ENCODE measurements at places on chromosomes 11 and 22.

DNA sequence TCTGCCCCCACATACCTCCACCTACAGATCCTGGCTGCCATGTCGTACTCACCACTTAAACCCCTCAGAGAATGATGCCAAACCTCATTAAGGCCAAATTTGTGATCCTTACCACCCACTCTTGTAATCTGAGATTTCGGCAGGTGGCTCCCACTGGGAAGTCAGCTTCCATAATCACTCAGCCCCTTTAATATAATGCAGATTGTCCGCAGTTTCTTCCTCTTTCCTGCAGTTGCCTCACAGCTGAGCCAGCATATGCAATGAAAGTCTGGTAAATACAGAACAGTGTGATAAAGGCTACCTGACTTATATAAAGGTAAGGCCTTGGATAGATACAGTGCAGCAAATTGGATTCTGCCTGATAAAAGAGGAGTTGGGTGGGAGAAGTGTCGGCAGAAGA, 515.2 kb upstream of the TENM4 start:
- DNase-seq, result no peak
- H3K36me3 ChIP-seq, result no peaks in the 10 kb centered on the region
- H3K4me3 ChIP-seq, result no peak overlapping the region
- no peaks in the 10 kb centered on the region for H3K4me1 ChIP-seq
- no peak overlapping the region for H3K27ac ChIP-seq
- H3K27me3 ChIP-seq, result no peaks in the 10 kb centered on the region

DNA sequence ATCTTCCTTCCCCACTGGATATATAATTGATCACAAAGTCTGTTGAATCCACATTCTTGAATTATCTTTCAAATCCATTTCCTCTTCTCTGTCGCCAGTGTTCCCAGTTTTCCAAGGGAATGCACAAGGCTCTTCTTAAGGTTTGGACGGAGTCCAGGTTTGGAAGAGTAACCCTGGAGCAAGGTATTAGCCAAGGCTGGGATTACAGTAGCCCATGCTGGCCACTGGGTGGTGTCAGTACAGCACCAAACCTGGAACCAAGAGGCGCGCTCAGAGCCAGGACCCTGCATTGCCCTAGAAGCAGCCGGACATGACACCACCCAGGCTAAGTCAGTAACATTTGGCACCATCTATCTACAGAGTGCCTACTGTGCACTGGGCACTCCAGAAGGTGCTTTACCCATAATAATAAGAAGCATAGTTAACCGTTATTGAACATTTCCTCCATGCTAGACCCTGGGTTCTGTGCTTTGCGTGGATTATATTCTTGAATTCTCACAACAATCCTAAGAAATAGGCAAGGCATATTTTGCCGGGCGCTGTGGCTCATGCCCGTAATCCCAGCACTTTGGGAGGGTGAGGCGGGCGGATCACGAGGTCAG, 48.0 kb upstream of the CLPB start:
- H3K36me3 ChIP-seq, result no peaks in the 10 kb centered on the region
- H3K27ac ChIP-seq, result no peak overlapping the region
- H3K4me3 ChIP-seq, result no peak overlapping the region
- H3K27me3 ChIP-seq, result peaks cover 17% of the 10 kb centered on the region

- H3K4me3 ChIP-seq, result no peak overlapping the region
- no peak for DNase-seq
- H3K4me1 ChIP-seq, result no peaks in the 10 kb centered on the region
Observed at GRCh38 chr11:14111496-14111895, 149.0 kb downstream of the SPON1 start.

DNA sequence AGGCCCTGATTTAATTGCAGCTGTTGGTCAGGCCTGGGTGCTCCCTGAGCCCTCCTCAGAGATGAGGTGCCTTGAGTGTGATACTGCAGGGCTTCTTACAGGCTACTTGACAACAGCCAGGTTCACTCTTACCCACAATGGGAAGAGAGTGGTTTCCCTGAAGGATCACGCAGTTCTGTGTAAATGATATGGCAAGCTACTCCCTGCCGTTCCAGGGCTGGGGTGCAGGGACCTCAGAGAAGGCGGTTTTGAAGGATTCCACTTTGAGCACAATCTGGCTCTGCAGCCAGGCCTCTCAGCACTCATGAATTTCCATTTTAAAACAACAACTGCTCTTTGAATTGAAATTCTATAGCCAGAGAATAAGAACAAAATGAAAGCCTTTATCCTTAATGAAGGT, 92.9 kb downstream of the SLC17A6 start:
- H3K27me3 ChIP-seq, result no peaks in the 10 kb centered on the region
- no peaks in the 10 kb centered on the region for H3K4me1 ChIP-seq
- no peak overlapping the region for H3K27ac ChIP-seq

- peaks cover 13% of the 10 kb centered on the region for H3K27me3 ChIP-seq
- H3K36me3 ChIP-seq, result no peaks in the 10 kb centered on the region
- H3K4me3 ChIP-seq, result no peak overlapping the region
- DNase-seq, result no peak
- no peaks in the 10 kb centered on the region for H3K4me1 ChIP-seq
- no peak overlapping the region for H3K27ac ChIP-seq
Observed at GRCh38 chr11:4664183-4664582, 20.4 kb downstream of the OR51E1 start.

DNA sequence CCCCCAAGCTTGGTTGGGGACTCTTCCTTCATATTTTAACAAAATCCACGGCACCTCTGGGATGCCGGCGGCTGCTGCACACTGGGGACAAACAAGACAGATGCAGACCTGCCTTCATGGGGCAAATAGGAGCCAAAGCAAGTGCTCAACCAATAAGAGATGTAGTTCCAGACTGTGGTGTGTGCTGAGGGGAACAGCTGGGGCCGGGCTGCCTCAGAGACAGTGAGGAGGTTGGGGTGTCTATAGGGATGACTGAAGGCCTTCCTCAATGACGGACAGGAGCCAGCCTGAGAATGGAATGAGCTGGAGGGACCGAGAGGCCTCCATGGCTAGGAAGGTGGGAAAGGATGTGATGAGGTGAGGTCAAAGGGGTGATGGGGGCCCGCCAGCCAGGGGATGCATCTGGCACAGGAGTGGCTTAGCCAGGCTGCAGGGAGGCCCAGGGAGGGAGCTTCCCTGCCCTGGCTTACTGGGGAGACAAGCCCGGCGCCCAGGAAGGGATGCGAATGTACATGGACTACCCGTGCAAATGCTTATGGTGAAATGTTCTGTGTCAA, 10.3 kb upstream of the CTSD start:
- DNase-seq, result no peak
- no peaks in the 10 kb centered on the region for H3K27me3 ChIP-seq
- H3K4me1 ChIP-seq, result peaks cover 26% of the 10 kb centered on the region
- H3K27ac ChIP-seq, result peak overlapping the region; percentile 80
- H3K4me3 ChIP-seq, result no peak overlapping the region

- H3K27ac ChIP-seq, result no peak overlapping the region
- H3K4me1 ChIP-seq, result no peaks in the 10 kb centered on the region
- H3K36me3 ChIP-seq, result no peaks in the 10 kb centered on the region
- no peak overlapping the region for H3K4me3 ChIP-seq
Observed at GRCh38 chr11:108069947-108070346, 51.4 kb upstream of the ACAT1 start.

- H3K4me1 ChIP-seq, result no peaks in the 10 kb centered on the region
- no peak for DNase-seq
- H3K36me3 ChIP-seq, result no peaks in the 10 kb centered on the region
- no peak overlapping the region for H3K4me3 ChIP-seq
- H3K27ac ChIP-seq, result no peak overlapping the region
Observed at GRCh38 chr22:17336061-17336460, 33.2 kb upstream of the CECR2 start.

- peaks cover 52% of the 10 kb centered on the region for H3K4me1 ChIP-seq
- peak overlapping the region; percentile 85 for H3K4me3 ChIP-seq
- peak overlapping the region; percentile 91 for H3K27ac ChIP-seq
- H3K27me3 ChIP-seq, result no peaks in the 10 kb centered on the region
- H3K36me3 ChIP-seq, result no peaks in the 10 kb centered on the region
Observed at GRCh38 chr11:120337355-120338106, 1.3 kb downstream of the ARHGEF12 start.

DNA sequence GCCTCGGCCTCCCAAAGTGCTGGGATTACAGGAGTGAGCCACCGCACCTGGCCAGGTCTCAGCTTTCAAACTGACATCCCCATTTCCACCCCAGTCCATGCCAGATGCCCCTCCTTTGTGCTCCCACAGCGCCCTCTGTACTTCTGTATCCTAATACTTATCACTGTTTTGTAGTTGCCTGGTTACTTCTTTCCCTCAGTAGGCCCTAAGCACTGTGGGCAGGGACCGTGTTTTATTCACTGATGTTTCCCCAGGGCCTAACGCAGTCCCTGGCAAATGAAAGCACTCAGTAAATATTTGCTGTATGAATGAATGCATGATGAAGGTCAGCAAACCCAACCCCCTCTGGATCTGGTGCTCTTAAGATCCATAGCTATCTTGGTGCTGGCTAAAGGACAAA, 2.2 kb upstream of the TRIM3 start:
- H3K27me3 ChIP-seq, result no peaks in the 10 kb centered on the region
- no peaks in the 10 kb centered on the region for H3K36me3 ChIP-seq
- H3K4me3 ChIP-seq, result no peak overlapping the region
- H3K4me1 ChIP-seq, result peaks cover 31% of the 10 kb centered on the region
- no peak for DNase-seq
- H3K27ac ChIP-seq, result no peak overlapping the region

- no peak for DNase-seq
- no peak overlapping the region for H3K27ac ChIP-seq
- no peak overlapping the region for H3K4me3 ChIP-seq
- no peaks in the 10 kb centered on the region for H3K36me3 ChIP-seq
- H3K27me3 ChIP-seq, result no peaks in the 10 kb centered on the region
Observed at GRCh38 chr22:36588285-36588684, 59.3 kb upstream of the EIF3D start.

- DNase-seq, result no peak
- no peaks in the 10 kb centered on the region for H3K27me3 ChIP-seq
- no peak overlapping the region for H3K27ac ChIP-seq
Observed at GRCh38 chr11:18352581-18352980, 30.2 kb downstream of the GTF2H1 start.

DNA sequence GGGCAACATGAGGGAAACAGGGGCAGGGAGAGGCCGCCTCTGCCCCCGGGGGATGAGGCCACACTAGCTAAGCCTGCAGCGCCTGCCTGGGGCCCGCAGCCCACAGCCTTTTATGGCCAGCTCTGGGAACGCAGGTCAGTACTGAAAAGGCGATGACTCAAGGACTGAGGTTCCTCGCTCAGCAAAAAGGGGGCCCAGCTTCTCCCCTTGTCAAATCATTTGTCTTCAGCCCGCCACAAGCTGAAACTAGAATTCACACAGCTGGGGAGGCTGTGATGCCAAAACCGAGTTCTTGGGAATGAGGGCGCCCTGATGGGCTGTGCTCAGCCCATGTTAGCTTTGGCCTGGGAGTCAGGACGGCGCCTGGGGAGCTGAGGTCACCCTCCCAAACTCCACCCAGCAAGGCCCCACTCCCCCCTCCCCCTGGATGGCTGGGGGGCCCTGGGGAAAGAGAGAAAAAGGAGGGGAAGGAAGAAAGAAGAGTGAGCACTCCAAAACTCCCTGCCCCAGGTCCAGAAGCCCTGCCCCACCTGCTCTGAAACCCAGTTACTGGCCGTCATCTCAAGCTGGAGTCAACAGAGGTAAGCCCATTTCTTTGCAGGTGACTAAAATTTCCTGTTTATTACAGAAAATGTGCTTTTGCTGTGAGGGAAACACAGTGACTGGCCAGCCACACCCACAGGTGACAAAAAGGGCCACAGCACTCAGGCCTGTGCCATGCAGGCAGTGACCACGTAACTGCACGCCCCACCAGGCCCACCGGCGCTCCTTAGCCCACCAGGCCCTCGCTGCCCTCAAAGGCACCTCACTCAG, 13.7 kb downstream of the EHD1 start:
- H3K27ac ChIP-seq, result peak overlapping the region; percentile 85
- no peaks in the 10 kb centered on the region for H3K36me3 ChIP-seq
- H3K4me1 ChIP-seq, result peaks cover 68% of the 10 kb centered on the region
- H3K27me3 ChIP-seq, result no peaks in the 10 kb centered on the region
- DNase-seq, result no peak

DNA sequence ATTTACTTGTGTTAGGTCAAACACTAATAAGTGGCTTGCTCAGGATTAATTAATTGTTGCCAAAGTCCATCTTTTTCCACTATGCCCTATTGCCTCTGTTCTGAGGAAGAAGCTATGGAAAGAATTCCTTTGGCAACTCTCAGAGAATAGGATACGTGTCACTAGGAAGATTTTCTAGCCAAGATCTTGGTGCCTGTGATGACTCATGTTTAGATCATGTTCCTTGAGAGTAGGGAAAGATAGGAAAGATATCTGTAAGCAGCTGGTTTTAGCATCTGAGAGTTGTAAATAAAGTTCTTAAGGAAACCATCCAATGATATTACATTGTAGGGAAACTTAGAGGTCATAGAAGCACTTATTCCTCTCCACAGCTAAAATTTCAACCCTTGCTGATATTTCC, 15.7 kb downstream of the SLN start:
- H3K27ac ChIP-seq, result no peak overlapping the region
- H3K36me3 ChIP-seq, result no peaks in the 10 kb centered on the region
- H3K4me1 ChIP-seq, result peaks cover 10% of the 10 kb centered on the region

All from Panc1 (cell line).